ENCODE measurements at places on chromosomes 2 and 18. TPM values are rescaled to one million over a fixed set of nuclear protein-coding genes. Genes with fewer than 3 reads are reported as not detected.

TUBA4B gene
- 0.89 TPM for polyA plus RNA-seq

OXER1 gene
- polyA plus RNA-seq = 13.4 TPM

ARHGAP28 gene
- 68.4 TPM for polyA plus RNA-seq

HOXD4 gene
- 67.5 TPM for polyA plus RNA-seq

PROM2 gene
- 34.1 TPM for polyA plus RNA-seq

TNFAIP6 gene
- 0.75 TPM for polyA plus RNA-seq

ERFE gene
- polyA plus RNA-seq = 8.1 TPM

CERKL gene
- 13.3 TPM for polyA plus RNA-seq

TRIM54 gene
- polyA plus RNA-seq = 4.4 TPM

LONRF2 gene
- 4.1 TPM for polyA plus RNA-seq

PIGN gene
- 30.1 TPM for polyA plus RNA-seq

RGPD4 gene
- polyA plus RNA-seq = not detected

NRP2 gene
- 55.8 TPM for polyA plus RNA-seq

ZNF892 gene
- 5.1 TPM for polyA plus RNA-seq

DNA sequence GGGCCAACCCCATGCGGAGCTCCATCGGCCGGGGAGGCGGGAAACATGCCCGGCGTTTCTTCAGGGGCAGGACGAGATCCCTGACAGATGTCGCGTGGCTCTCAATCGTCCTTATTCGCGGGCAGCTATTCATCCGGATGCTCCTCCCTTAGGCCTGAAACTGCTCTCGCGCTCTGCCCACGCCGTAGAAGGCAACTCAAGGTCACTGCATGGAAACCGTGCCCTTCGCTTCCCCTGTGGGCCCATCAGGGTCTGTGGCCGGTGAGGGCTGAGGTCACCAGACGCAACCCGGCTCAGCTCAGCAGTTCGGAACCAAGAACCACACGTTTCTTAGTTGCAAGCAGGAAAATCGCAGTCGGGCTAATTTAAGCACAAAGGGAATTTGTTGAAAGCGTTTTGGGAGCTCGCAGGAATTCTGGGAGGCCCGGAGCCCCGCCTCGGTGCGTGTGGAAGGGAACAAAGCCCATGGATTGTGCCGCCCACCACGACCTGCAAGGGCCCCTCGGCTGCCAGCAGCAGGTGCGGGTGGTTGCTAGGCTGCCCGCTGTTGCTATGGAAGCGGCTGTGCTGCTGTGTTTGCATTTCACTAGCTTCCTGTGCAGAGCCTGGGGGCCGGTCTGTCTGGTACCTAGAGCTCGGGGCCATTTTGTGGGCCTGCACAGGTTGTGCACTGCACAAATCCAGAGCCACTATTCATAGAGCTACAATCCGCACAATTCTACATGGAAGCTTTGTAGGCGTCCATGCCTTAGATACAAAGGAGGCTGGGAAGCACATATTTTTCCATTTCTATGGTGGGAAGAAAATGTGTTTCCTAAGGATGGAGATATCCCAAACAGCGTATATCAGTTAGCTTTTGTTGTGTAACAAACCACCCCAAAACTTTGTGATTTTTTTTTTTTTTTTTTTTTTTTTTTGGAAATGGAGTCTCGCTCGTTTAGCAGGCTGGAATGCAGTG, 6.0 kb upstream of the ALLC start:
- DNase-seq = peak; percentile 80

- no peak for DNase-seq
Observed at GRCh38 chr2:86750240-86750839, 30.2 kb downstream of the RMND5A start.

DNA sequence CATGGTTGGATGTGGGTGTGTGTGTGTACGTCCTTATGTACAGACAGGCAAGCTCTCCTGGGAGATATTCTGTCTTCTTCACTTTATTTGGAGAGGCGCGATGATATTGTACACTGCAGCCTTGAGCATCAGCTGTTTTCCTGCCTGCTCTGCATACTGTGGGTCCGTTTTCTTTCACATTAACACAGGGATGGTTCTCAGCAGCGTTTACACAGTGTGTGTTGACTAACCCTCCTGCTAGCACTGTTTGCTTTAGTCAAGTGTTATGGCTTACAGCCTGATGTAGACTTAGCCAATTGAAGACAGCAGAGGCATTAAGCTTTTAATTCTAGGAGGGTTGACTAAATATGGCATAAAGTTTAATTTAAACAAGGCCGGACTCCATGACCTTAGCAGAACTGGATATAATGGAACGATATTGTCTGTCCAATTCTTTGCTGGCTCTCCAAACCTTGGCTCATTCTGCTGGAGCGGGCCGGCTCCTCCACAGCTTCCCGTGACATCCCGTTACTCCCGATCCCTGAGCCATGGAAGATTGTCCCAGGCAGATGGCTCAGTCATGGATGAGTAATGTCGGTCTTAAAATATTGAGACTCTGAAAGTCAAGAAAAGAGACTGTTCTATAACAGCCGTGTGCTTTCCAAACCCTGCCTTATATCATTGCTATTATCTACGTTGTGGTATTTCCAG, 134.7 kb downstream of the TPGS2 start:
- DNase-seq = no peak

DNA sequence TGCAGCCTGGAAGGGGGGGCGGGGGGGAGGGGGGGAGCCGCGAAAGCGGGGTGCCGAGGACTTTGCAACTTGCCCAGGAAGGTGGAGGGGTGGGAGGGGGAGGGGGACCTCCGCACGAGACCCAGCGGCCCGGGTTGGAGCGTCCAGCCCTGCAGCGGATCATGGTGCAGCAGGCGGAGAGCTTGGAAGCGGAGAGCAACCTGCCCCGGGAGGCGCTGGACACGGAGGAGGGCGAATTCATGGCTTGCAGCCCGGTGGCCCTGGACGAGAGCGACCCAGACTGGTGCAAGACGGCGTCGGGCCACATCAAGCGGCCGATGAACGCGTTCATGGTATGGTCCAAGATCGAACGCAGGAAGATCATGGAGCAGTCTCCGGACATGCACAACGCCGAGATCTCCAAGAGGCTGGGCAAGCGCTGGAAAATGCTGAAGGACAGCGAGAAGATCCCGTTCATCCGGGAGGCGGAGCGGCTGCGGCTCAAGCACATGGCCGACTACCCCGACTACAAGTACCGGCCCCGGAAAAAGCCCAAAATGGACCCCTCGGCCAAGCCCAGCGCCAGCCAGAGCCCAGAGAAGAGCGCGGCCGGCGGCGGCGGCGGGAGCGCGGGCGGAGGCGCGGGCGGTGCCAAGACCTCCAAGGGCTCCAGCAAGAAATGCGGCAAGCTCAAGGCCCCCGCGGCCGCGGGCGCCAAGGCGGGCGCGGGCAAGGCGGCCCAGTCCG, 540 bp downstream of the SOX11 start:
- peak; percentile 53 for DNase-seq

DNA sequence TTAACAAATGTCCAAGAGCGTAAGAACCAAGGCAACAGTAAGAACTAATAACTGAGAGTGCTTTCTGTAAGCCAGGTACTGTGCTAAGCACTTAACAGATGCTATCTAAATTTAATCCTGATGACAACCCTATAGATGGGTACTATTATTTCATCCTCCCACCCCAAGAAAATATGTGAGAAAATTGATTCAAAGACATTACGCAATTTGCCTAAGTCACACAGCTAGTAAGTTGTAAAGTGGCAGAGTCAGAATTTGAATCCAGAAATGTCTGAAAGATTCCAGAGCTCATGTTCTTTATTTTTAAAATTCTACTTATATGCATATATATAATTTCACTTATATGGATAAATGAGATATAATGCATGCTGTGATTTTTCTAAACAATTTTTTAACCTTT, 10.1 kb downstream of the LDAH start:
- no peak for DNase-seq

DNA sequence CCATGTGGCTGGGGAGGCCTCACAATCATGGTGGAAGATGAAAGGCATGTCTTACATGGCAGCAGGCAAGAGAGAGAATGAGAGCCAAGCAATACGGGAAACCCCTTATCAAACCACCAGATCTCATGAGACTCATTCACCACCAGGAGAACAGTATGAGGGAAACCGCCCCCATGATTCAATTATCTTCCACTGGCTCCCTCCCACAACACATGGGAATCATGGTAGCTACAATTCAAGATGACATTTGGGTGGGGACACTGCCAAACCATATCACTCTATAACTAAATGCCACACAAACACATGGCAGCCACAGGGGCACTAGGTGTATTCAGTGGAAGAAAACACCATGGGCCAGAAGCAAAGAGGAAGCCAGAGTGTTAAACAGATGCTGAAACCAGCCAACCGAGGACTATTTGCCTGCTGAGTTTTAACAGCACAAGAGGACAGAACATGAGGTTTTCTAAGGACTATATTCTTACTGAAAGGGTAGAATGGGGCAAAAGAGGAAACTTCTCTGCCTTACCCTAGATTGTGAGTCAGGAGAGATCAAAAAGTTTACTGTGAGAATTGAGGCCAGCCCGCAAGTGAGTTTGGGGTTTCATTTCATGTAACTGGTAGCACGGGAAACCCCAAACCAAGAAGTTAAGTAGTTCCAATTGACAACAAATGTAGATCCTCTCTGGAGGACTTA, 49.2 kb downstream of the SIGLEC15 start:
- no peak for DNase-seq

- DNase-seq = no peak
Observed at GRCh38 chr18:46319783-46320182, 215.6 kb downstream of the HAUS1 start.

DNA sequence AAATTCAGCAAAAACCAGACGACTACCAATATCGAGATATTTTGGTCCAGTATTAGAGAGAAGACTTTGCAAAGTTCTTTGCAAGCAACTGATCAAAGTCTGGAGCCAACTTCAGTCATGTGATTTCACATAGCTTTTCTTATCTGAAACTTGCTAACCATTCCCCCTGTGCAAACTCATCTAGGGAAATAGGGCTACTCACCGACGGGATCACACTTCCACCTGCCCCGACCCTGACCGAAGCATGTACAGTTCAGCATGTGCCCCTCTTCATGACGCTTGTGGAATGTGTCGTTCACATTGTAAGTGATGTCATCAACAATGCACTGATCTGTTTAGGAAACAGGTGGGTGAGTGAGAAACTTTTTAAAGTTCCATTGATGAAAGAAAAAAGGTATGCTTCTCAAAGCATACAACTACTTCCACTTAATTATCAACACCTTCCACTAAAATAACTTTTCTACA, 15.4 kb downstream of the FN1 start:
- DNase-seq = no peak

GRCh38 chr2:109129921-109130722, 1.1 kb downstream of the SH3RF3 start:
- no peak for DNase-seq

DNA sequence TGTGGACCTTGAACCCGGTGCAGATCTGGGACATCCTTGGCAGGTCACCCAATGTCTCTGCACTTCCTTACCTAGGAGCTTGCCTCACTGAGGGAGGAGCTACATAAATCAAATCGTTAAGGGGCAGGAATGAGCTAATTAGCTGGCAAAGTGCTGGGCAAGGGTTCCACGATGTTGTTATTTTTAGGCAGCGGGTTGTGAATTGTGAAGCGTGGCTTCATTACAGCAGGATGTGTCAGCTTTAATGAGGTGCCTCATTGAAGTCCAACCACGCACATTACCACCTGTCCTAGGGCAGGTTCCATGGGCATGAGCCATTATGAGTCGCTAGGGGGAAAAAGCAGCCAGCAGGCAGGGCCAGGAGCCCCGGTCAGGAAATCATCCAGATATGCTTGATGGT, 127.0 kb upstream of the AGAP1 start:
- no peak for DNase-seq

GRCh38 chr2:28752631-28753376, 1.2 kb downstream of the PPP1CB start:
- peak; percentile 27 for DNase-seq

DNA sequence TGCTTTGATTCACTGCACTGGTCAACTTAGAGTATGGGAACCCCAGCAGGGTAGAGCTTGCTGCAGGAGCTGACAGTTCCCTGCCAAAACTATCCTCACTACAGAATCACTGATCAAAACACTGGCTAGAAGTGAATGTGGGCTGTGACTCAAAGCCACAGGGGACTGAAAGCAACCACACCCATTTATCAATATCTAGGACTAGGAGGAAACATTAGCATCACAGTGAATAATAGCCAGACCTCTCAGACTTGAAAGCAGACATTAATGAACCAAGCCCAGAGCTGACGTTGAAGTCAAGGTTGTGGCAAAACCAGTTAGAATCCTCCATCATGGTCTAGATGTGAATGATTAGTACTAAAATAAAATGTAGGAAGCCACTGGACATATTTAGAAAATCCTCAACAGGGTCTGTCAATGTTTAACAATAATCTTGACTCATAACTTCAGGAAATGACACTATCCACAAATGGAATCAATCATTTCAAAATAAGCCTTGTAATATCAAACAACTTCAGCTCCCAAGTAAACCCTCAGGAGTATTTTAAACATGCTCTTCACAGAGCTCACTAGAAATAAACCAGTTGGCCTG, 131.4 kb downstream of the CDH20 start:
- no peak for DNase-seq

DNA sequence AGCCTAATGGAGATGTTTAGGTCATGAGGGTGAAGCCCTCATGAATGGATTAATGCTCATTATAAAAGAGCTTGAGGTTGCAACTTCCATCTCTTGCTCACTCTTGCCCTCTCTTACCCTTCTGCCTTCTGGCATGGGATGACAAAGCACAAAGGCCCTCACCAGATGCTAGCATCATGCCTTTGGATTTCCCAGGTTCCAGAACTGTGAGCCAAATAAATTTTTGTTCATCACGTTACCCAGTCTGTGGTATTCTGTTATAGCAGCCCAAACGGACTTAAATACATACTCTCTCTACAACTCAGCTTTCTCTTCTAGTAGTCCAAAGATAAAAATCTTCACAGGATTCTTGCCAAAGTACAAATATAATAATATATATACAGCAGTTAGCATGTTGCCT, 75.8 kb downstream of the LNPK start:
- DNase-seq = no peak

GRCh38 chr18:56285387-56286065, 352.9 kb downstream of the TXNL1 start:
- no peak for DNase-seq

Measured in renal pelvis (tissue), 12 donors.